CD4-positive, alpha-beta T cell treated with Interleukin-6 at 100 ng/mL for 8 hours (primary cell): ENCODE measurements at places on chromosomes 5 and 9.

DNA sequence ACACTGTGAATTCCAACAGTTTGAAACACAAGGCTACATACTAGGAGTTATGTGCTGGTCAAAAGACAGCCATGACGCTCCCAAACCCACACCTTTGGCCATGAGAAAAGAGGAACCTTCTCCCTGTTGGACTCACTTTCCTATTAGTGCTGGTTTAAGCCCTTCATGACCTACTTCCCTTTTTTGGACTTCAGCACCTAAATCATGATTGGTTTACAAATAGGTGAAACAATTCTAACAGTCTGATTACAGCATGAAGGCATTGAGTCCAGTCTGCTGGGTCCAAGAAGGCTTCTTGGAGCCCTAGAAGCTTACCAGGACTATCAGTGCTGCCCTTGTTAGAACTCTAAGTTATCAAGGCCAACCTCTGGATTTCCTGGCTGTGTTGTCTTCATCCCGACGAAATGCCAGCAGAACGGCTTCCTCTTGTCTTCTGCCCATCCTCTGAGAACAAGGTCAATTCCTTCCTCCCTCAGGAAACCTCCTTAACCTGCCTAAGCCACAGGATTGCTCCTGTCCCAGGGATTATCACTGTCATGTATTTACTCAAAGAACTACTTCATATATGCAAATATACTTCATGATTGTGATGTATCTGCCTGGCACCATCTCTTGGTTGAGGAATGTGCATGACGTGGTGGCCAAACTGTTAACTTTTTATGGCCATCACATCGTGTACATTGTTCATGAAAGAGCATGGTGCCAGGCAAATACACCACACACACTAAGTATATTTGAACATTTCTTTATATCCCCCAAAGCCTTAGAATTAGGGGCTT, 83.6 kb downstream of the ANKH start:
- no peak for DNase-seq

- DNase-seq: no peak
These were observed 400.1 kb upstream of the PCSK5 start for GRCh38 chr9:75490326-75490725.

GRCh38 chr5:169351721-169352120, 50.8 kb upstream of the SLIT3 start:
- DNase-seq: no peak

- DNase-seq: no peak
These were observed 295.7 kb downstream of the KCNN2 start for GRCh38 chr5:114657342-114658130.

DNA sequence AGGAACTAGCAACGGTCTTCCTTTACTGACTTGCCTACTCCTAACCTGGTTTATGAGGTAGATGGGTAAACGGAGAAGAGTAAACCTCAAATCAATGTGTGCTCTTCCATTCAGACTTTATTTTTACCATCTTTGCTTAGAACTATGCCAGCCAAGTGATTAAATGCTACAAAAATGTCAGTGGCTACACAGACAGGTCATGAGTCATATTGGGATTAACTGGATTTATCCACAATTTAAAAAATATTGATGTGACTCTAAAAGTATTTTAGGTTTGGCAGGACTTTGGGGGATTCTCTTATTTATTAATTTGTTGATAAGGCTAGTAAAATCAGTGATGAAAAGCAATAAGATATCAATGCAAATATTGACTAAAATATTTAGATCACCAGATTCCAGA, 275.0 kb downstream of the PLK2 start:
- no peak for DNase-seq

DNA sequence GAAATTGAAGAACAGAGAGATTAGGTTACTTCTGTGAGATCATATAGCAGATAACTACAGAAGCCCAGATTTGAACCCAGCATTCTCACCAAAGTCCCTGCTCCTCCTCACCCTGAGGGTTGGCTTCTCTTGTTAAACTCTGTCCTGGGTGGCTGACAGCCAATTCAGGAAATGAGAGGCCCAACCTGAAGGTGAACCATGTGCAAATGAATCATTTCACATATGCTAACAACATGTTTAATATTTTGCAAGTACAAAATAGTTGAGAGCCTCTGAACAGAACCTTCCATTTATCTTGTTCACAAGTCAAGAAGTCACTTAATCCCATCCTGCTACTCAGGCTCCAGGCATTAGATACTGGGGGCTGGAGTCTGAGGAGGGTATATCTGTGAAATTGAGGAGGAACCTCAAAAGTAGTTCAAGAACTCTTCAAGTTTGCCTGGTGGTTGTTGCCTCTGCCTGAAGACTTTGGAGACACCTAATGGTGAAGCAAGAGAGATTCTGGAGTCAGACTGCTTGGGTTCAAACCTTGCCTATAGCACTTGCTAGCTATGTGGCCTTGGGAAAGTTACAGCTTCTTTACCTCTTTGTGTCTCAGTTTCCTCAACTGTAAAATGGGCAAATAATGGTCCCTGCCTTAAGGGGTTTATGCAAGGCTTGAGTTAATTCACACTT, 564.0 kb downstream of the PSAT1 start:
- DNase-seq: no peak

GRCh38 chr5:81971712-81972491, at the start of gene ATG10:
TSS of gene ATG10 (plus strand) at chr5:81972023. CDS start at chr5:81987571, 15,548 bp downstream.
- DNase-seq: peak; percentile 86

DNA sequence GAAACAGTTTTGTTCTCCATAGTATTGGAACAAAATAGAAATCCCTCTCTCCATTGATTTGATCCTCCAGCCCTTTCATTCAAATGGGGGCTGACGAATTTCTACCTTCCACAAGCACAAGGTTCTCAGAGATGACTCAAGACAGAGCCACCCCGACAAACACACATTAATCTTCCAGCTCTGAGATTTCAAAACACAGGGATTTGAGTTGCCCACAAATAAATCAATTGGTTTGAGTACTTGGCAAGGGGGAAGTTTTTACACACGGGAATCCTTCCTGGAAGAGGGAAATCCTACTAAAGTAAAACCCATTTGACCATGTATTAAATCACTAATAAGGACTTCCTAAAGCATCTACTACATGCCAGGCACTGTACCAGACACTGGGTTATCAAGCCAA, 5.4 kb downstream of the ADRA1B start:
- no peak for DNase-seq

GRCh38 chr5:72107131-72107900, at the start of gene MAP1B:
TSS of gene MAP1B (plus strand) at chr5:72107475. CDS start at chr5:72107532, 57 bp downstream.
- no peak for DNase-seq

DNA sequence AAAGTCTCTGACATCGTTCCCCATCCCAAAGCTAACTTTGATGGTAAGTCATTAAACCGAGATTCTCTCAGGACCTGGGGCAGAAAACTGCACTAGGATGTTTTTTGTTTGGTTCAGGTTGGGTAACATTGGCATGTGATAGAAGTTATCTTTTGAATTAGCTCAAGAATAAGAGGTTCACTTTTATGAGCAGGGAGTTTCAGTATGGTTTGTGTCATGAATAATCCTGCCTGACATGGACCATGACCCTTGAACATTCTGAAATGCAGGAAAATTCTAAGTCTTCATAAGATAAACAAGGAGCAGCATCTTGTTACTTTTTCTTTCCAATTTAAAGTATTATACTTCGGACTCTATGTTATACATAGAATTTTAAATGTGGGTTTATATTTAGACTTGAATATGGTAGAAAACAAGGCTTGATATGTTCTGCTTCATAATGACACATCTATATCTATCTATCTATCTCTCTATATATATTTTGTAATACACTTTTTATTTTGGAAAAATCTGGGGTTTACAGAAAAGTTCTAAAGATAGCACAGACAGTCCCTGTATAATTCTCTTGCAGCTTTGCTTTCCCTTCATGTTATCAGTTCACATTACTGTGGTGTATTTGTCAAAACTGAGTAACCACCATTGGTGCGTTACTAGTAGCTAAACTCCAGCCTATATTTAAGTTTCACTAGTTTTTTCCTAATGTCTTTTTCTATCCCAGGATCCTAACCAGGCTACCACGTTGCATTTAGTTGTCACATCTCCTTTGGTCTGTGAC, 102.7 kb upstream of the TAF11L2 start:
- no peak for DNase-seq

GRCh38 chr5:149799119-149799623, 69.1 kb downstream of the PPARGC1B start:
- DNase-seq: no peak

DNA sequence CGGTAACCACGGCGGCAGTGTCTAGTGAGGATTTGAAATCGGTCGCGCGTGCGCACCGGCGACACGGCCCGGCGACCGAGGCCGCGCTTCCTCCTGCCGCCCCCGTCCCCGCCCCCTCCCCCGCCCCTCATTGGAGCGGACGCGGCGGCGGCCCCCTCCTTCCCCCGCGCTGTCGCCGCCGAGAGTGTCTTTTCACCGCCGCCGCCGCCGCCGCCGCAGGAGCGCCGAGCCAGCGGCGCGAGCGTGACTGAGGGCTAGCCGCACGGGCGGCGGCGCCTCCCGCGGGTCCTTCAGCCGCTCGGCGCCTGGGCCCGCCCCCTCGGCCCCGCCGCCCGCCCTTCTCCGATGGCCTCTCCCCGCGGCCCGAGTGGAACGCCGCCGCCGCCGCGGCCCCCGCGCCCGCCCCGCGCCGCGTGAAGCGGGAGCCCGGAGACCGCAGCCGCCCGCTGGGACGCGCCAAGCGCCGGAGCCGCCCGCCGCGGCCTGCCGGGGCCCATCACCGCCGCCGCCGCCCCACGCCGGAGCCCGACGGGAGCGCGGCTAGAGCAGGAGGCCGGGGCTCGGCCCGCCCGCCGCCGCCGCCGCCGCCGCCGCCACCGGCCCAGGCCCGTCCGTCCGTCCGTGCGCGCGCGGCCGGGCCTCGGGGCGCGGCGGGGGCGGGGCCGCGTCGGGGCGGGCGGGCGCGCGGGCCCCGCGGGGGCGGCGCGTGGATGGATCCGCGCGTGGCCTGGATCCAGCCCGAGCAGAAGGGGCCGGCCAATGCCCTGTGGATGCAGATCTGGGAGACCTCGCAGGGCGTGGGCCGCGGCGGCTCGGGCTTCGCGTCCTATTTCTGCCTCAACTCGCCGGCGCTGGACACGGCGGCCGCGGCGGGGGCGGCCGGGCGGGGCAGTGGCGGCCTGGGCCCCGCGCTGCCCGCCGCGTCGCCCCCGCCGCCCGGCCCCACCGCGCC, at the start of gene TENT4A:
Gene TENT4A (plus strand): TSS at position 159 of the 952 bp plus-strand sequence. CDS start 552 bp downstream, at position 711.
- no peak for DNase-seq

DNA sequence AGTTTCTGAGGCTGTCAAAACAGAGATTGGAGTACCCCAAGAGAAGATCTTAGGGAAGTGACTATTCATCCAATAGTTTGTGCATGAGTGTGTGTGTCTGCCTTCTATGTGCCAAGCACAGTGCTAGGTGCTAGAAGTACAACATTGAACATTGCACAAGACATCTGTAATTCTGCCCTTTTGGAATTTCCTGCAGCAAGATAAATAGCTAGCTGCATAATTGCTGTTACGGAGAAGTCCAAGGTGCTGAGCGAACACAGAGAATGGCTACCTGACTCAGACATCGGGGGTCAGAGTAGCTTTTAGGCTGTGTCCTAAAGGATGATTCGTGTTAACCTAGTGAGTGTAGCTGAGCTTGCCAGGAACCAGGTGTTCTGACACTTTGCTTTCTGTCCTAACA, 44.8 kb downstream of the PAPPA start:
- DNase-seq: no peak

DNA sequence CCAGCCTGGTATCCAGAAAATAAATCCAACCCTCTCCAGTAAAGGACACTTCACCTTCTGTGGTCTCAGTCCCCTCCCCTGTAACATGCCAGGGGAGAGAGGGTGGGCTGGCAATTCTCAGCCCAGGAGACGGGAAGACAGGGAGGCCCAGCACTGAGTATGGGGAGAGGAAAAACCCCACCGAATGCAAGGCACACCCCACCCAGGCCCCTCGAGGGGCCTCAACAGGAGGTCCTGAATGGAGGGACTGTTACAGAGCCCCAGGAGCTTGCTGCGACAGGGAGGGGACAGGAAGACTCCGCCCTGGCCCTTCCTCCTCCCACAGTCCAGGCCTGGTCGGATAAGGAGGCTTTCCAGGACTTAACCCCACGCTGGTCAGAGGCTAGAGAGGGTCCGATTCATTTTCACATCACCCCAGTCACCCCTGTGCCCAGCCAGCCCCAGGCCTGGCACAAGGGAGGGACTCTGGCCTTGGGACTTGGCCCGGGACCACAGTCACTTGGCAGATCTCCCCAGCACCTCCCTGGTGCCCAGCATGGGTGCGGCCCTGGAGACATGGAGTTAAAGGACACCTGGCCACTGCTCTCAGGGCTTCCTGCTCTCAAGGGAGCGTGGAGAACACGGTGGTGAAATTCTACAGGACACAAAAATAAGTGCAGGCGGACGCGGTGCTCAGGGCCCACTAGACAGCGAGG, 44.9 kb upstream of the STXBP1 start:
- DNase-seq: no peak

DNA sequence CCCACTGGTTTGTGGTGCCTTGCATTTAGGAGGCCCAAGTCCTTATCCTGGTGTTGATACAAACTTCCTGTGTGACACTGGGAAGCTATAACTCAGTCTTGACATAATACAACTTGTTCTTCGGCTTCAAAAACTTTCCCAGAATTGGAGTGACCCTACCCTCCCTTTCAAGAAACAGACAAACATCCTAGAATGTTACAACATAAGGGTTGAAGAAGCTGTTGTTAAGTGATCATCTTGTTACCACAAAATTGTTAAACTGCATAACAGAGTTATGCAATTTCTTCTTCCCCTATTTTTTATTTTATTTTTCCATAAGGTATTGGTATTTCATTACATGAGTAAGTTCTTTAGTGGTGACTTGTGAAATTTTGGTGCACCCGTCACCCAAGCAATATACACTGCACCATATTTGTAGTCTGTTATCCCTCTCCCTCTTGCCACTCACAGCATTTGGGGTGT, 21.3 kb downstream of the TLR4 start:
- DNase-seq: no peak

DNA sequence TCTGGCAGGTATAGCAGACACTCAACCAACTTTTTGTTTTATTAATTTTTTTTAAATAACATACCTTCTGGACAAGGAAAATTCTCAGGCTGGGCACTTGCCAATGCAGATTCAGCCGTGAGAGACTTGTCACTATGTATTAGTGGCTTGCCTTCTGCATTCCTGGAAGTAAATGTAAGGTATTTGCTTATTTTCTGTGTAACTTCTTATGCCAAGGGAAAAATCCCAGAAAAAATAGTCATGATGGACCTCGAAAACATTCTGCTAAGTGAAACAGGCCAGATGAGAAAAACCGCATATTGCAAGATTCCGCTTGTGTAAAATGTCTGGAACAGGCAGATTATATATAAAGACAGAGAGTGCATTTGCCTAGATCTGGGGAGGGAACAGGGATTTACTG, 260.3 kb upstream of the DAPK1 start:
- DNase-seq: no peak

DNA sequence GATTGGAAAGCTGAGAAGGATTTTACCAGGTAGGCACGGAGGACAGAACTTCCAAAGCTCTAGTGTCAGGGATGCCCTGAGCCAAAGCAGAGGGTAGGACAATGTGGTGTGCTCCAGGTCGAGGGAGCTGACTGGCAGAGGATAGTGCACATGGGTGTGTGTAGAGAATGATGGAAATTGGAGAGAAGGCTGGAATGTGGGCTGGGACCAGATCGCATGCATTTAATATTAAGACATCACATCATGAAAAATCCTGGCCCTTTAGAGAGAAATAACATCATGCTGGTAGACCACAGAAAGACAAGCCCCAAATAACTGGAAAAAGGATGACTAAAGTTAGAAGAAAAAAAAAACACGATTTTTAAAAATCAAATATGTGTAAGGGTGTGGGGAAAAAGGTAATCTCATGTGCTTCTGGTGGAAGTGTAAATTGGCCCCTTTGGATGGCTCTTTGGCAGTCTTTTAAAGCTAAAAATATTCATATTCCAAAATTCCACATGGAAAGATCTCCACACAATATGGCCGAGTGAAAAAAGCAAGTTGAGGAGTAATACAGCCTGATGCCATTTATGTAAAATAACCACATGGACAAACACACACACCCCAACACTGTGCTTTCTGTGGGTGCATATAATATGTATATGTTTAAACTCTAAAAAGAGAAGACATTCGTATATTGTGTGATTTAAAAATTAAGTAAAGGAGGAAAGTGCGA, 67.0 kb upstream of the TGFBR1 start:
- DNase-seq: no peak
